Activated T-helper 9 cell treated with anti-CD3 and anti-CD28 coated beads, Interleukin-2, amount 50 U/mL, for 16 hours (primary cell): ENCODE measurements at places on chromosomes 5 and 9.

GRCh38 chr5:148831590-148832565, 5.5 kb downstream of the ADRB2 start:
- no peak for DNase-seq

- DNase-seq = peak; percentile 22
Measured at GRCh38 chr9:124210697-124211096, 47.1 kb upstream of the NEK6 start.

DNA sequence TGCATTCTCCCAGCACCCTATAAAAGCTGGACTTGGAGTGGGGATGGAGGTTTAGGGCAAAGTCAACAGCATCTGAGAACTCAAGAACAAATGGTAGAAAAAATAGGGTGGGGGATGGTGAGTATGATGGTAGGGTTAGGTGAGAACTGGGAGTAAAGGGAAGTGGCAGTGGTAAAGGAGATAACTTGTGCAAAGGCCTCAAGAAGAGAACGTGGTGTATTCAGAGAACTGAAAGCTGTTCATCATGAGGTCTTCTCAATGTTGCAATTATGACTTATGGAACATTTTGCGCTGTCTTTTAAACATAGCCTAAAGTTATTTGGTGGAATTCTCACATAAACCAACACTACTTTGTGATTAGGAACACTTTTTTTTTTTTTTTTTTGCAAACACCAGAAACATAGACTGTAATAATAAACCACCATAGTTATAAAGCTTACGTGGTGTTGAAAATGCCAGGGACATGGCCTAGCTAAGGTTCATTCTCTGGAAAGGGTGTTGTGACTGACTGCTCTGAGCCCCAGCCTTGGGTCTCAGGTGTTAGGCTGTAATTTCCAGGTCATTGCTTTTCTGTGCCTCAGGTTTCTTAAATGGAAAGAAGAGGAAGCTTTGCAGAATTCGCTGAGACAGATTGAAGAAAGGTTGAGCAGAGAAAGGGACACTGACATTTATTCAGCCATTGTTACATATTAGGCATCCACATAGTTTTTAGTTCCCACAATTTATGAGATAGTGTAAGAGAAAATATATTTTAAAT, 19.2 kb upstream of the TXNDC8 start:
- DNase-seq = no peak

- DNase-seq = no peak
Measured at GRCh38 chr5:9502050-9502834, 43.6 kb downstream of the SEMA5A start.

- no peak for DNase-seq
Measured at GRCh38 chr5:132742158-132742557, 4.8 kb upstream of the KIF3A start.

- DNase-seq = no peak
Measured at GRCh38 chr5:73376618-73377170, 71.9 kb downstream of the FOXD1 start.

DNA sequence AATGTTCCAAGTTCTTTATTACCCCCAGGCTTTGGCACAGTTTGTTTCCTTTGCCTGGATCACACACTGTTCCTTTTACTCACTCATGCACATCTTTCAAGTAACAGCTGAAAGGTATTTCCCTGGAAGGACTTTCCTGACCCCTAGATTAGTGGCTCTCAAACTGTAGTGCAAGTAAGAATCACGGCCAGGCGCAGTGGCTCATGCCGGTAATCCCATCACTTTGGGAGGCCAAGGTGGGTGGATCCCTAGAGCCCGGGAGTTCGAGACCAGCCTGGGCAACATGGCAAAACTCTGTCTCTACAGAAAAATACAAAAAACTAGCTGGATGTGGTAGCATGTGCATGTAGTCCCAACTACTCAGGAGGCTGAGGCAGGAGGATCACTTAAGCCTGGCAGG, 19.1 kb upstream of the DELE1 start:
- DNase-seq = no peak

GRCh38 chr9:75664597-75664996, 225.9 kb upstream of the PCSK5 start:
- DNase-seq = no peak

DNA sequence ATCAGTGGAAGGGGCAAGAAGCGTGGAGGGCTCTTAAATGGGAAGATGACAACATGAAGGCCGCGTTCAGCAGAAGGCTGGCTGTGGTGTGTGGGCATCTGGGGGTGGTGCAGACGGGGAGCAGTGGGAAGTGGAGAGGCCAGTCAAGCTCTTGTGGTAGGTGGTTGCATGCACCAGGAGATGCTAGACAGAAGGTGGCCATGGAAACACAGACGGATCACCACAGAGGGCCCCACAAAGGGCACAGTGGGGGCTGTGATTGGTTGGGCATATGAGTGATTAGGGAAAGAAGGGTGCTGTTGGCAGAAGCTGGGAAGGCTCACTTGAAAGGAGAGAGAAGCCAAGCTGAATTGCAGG, 14.7 kb downstream of the MTMR12 start:
- DNase-seq = no peak

GRCh38 chr9:26786564-26786963, 106.0 kb downstream of the CAAP1 start:
- no peak for DNase-seq

GRCh38 chr5:12102151-12102550, 197.9 kb upstream of the CTNND2 start:
- no peak for DNase-seq

GRCh38 chr5:127705120-127705892, 2.1 kb downstream of the CCDC192 start:
- no peak for DNase-seq

DNA sequence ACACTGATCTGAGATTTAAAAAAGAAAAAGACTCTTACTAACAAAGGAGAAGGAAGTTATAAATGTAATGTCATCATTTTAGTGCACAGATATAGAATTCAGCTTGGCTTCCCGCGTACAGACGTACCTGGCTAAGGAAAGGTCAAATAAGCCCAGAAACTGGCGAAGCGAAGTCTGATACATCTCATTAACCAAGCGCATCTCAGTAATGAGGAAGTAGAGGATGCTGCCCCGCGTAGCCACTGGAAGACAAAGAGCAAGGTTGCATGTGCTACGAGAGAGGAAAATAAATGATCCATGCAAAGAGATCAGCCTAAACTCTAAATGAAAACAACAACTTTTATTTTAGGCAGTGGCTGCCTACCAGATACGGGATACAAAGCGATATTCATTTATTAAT, 208.8 kb downstream of the DNAH5 start:
- no peak for DNase-seq

DNA sequence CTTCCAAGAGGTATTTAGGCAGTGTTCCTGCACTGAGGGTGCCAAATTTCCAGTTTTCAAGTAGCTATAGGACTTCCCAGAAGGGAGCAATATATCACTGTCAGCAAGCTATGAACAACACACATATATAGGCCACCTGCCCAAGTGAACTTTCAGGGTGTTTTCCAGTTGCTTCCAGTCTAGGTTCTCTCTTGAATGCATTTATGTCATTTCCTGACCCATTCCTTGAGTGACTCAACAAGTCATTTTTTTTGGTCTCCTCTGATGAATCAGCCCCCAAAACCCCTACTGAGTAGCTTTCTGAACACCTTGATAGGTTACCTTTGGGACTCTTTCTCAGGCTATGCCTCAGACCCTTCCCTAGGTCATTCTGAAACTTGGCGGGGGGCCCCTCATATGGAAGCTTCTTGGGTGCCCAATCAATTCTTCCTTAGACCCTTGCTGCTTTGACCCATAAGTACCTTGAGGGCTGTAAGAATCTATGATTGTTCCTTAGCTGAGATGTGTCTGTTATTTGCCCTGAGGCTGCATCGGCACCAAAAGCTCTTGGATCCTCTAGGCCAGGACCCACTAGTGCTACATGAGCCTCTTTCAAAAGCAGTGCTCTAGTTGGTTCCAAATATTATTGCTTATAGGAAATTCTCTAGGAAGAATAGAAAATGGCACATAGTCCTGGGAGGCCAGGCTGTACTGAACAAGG, 12.4 kb downstream of the DNAJB5 start:
- DNase-seq = no peak

DNA sequence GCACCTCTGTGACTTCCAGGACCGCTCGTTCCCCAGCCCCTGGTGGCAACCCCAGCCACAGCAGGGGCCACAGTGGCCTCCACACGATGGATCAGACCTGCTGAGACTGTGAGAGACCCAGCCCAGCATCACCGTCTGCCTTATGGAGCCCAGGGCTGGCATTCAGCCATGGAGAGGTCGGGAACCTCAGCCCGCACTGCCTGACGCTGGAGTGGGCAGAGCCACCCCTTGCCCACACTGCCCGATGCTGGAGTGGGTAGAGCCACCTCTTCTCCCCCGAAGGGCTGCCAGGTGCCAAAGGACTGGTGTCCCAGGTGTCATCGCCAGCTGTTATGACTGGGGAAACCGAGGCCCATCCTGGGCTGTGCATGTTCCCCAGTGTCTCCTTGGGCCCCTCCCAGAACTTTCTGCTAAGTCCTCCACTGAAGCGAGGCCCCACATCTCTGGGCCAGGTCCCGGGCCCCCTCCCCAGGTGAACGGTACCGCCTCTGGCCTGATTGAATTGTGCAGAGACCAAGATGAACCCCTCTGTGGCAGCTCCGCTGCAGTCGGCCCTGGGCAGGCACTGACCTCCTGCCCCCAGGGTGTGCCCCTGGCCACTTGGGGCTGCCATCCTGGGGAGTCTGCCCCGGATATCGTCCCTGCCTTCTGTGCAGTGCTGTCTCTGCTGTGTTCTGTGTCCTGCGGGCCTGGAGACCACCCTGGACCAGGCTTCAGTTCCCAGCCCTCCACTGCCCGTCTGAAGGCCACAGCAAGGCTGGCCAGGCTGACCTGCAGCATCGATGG, 137.1 kb downstream of the ADAMTS2 start:
- no peak for DNase-seq
